Non-pigmented ciliary epithelial cell (primary cell): ENCODE measurements at places on chromosomes 2 and 18.

DNA sequence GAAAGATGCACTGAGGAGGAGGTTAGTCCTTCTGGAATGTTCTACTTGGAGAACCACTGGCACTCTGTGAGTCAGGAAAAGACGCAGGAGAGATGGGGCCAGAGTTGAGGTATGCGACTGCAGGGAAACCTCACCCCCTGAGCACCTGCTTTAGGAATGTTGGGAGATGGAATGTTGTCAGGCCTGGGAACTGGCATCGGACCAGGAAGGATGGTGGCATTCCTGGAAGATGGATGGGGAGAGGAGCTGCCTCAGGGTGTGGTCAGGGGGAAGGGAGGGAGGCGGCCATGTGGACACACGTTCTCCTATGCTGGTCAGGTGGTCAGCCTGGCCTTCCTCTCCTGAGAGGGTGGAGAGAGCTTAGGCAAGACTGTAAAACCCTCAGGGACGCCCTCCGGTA, 146.3 kb downstream of the CELF4 start:
- no peak for DNase-seq

- DNase-seq, result peak; percentile 11
Measured at GRCh38 chr18:63924551-63924950, 16.8 kb downstream of the SERPINB10 start.

DNA sequence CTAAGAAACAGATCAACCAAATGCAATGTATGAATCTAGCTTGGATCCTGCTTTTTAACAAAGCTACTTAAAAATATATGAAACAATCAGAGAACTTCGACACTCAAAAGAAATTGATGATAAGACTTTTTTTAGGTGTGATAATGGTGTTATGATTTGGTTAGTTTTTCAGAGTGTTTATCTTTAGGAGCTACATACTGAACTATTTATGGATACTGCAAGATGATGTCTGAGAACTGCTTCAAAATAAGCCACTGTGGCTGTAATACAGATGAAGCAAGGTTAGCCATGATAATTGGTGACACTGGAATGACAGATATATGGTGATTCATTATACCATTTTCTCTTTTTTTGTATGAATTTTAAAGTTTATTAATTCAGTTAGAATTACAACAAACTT, 14.2 kb downstream of the SLC25A12 start:
- DNase-seq, result no peak

GRCh38 chr2:128691526-128691925, 372.9 kb upstream of the HS6ST1 start:
- DNase-seq, result no peak

DNA sequence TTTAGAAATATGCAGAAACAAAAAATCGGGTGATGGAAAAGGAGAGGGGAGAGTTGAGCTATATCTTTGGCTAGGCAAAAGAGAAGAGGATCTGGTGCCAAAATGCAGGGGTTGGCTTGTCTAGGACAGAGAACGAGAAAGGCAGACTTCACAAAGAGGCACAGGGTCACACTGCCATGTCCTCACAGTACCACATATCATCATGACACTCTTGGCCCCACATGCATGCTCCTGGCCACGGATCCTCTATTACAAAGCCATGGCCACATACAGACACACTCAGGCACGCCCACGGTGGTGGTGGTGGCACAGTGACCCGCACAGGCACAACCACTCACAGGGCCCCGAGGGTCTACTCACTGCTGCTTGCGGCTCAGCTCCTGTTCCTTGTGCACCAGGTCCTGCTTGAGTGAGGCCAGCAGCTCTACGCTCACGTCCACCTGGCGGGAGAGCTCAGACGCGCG, 15.9 kb downstream of the FBXO41 start:
- DNase-seq, result no peak

GRCh38 chr2:47309952-47310800, 92.8 kb upstream of the MSH2 start:
- DNase-seq, result no peak

GRCh38 chr2:31075431-31075830, 62.8 kb downstream of the GALNT14 start:
- no peak for DNase-seq

DNA sequence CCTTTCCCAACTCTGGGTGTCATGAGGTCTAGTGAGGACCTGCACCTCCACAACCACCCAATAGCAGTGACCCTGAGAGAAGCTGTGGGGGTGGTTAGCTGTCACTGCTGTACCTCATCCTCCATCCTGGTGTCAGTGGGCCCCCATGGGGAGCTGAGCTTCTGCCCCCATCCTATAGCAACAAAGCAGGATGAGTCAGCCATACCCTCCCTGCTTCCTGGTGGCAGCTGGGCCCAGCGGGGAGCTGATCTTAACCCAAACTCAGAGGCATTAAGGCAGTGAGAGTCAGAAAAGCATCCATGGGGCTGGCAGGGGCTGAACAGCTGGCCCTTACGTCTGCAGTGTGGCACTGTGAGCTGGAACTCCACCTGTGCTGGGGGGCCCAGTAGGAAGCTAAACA, 247.8 kb upstream of the HDAC4 start:
- DNase-seq, result no peak

- DNase-seq, result peak; percentile 60
Measured at GRCh38 chr2:44290261-44290660, 15.0 kb downstream of the SLC3A1 start.

- DNase-seq, result no peak
Measured at GRCh38 chr2:151230627-151231140, 31.0 kb downstream of the RBM43 start.

DNA sequence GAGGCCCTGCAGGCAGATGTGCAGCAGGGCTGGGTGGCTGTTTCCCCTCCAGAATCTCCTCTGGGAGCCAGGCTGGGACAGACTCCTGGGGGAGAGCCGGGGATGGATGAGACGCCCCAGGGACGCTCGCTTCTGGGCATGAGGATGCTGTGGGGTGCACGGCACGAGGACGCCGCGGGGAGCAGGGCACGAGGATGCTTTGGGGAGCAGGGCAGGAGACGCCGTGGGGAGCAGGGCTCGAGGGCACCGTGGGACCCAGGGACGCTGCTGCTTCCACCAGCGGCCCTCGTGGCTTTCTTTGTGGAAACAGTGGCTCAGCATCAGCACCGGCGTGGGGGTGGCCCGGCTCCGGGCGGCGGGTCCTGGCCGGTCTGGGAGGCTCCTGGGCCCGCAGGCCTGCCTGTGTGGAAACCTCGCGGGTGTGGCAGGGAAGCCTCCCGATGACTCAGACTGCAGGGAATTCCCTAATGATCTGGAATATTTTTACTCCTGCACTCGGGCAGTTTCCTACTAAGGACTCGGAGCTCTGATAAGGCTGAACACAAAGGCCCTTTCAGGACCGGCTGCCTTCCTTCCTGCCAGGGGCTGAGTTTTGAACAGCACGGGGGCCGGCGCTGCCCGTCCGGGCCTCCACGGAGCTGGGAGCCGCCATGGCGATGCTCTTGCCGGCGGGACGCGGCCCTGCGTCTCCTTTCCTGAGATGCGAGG, 62.6 kb downstream of the NFATC1 start:
- DNase-seq, result peak; percentile 24

DNA sequence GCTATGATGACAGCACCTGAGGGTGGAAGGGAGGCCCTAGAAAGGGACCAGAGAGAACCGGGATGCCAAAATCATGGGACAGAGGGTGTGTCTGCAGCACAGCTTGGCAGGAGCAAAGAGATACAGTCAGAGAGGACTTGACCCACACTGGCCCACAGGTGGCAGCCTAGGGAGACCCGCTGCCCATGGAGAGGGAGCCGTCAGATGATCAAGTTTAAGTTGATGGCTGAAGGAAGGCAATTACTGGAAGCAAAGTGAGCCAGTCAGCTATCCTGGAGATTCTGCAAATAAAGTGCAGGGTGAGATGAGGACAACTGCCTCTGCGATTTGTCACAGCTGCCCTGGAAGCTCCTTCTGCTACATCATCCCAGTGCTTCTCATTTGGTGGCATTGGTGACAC, 74.0 kb downstream of the CMPK2 start:
- DNase-seq, result no peak

DNA sequence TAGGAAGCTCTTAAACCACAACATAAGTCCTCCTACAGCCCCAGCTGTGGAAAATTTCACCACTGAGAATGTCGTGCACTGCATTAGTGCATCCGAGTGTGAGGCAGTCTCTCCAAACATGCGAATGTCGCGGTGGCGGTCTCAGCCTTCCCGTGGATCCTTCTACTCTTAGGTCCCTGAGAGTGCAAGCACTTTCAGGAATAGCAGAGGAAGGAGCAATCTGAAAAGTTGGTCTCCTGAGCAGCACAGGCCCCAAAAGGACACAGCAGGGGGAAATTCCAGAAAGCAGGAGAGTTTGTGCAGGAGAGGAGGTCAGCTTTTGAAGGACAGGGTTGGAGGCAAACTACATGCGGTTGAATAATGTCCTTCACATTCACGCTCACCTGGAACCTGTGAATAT, 440.5 kb upstream of the SMIM21 start:
- DNase-seq, result no peak

DNA sequence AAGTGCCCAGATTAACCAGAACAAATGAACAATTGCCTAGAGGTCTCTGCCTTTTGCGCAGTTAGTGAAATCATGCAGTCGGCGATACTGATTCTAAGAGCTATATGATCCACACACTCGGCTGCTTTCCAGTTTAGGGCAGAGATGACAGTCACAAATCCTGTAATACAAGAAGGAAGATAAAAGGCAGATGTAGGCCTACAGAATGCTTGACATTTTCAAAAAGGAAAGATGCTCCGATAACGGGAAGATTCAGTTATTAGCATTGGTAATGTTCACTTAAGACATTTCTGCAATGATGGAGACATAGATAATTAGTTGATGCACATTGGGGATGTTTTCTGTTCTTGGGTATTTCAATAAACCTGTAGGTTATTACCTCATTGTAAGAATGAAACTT, 19.5 kb downstream of the NYAP2 start:
- no peak for DNase-seq

DNA sequence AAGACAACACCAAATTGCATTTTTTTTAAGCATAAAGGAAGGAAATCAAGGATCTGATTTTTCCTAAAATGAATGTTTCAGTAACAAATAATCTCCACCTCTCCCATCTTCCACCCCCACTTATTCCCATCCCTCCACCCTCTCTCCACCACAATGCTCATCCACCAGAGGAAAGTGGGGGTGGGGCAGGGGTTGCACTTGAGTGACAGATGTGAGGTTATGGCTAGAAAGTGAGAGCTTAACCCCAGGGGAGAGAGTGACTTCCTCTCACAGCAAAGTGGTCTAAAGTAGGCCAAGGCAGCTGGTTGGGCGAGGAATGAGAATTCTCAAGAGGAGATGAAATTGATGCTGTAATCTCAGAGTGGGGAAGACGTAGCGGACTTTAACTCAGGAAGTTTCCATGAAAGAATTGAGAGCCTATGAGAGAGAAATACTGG, 104.7 kb downstream of the HNRNPLL start:
- DNase-seq, result no peak

GRCh38 chr2:198698230-198698629, 759.5 kb downstream of the SATB2 start:
- no peak for DNase-seq

- DNase-seq, result no peak
Measured at GRCh38 chr2:85892216-85892944, 3.6 kb upstream of the ST3GAL5 start.

DNA sequence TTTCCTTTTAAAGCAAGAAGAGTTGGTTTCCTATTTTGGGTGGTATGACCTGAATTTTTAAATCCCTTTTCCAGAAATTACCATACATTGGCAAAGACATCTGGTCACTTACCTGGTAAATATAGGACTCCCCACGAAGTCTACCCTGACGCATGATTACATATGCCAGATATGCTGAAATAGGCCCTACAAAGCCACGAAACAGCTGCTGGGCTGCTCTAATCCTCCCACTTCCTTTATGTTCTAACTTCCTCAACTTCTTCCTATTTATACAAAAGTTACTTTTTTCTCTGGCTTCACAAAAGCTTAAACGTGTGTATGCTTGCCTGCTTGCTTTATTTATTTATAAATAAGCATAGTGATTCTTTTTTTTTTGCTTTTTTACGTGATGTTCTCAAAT, 186.0 kb upstream of the EPHA4 start:
- DNase-seq, result no peak

GRCh38 chr2:157990173-157990572, 111.5 kb upstream of the UPP2 start:
- DNase-seq, result no peak

DNA sequence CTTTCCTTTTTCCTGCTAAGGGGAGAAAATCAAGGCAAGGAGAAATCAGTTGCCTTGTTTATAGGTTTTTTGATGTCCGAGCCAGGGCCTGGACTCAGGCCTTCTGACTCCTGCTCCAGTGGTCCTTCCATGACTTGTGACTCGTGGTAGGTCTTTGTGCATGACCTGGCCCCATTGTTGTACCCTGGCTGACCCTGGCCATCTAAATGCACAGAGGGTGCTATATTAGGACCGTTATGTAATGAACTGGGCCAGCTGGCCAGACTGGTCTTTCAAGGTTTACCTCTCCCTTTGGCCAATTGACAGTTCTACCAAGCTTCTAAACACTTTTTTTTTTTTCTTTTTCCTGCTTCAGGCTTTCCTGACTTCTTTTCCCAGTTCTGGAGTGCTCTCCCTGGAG, 81.1 kb downstream of the SETBP1 start:
- no peak for DNase-seq

DNA sequence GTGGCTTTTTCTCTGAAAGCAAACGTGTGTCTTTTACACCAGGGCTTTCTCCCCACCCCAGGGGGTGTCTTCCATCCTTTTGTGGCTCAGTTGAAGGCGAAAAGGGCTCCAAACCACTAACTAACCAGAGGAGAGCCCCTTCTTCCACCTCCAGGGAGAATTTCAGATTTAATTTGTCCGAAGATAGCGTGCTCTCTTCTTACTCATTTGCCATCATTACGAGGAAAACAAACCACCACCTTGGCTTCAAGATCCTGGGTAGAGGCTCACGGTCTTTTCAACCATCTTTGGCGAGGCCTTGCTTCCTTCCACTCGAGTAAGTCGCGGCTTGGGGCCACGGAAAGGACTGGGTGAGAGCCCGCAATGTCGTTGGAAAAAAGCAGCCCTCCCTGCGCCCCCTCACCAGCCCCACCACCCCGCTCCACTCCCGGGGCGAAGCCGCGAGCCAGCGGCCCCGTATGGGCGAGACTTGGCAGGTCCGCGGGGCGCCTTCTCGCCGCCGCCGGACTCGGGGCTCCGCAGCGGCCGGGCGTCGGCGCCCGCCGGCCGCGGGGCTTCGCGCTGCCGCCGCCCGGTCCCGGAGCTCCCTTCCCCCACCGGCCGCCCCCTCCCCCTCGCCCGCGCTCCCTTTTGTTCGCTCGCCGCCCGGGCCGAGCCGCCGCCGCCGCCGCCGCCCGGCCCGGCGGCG, 1.7 kb upstream of the ZNF532 start:
- no peak for DNase-seq

- DNase-seq, result no peak
Measured at GRCh38 chr2:118882693-118883336, 35.4 kb upstream of the EN1 start.

GRCh38 chr2:120715941-120716340, 19.7 kb upstream of the GLI2 start:
- DNase-seq, result no peak

GRCh38 chr2:69639266-69639665, 4.3 kb downstream of the AAK1 start:
- DNase-seq, result no peak

- DNase-seq, result no peak
Measured at GRCh38 chr2:159921752-159922404, 123.9 kb upstream of the CD302 start.

- peak; percentile 10 for DNase-seq
Measured at GRCh38 chr18:24262087-24262486, 123.2 kb downstream of the CABYR start.
